ENCODE measurements at places on chromosomes 13 and 19.

GRCh38 chr19:31783592-31783991 lies 434.4 kb upstream of the TSHZ3 start:
- no peak for DNase-seq

- DNase-seq = no peak
These were observed 6.3 kb downstream of the ARGLU1 start for GRCh38 chr13:106561551-106562170.

GRCh38 chr19:44202470-44202869 lies 9.9 kb upstream of the ZNF227 start:
- DNase-seq = no peak

- DNase-seq = no peak
These were observed 692 bp downstream of the ZNF234 start for GRCh38 chr19:44142059-44142433.

DNA sequence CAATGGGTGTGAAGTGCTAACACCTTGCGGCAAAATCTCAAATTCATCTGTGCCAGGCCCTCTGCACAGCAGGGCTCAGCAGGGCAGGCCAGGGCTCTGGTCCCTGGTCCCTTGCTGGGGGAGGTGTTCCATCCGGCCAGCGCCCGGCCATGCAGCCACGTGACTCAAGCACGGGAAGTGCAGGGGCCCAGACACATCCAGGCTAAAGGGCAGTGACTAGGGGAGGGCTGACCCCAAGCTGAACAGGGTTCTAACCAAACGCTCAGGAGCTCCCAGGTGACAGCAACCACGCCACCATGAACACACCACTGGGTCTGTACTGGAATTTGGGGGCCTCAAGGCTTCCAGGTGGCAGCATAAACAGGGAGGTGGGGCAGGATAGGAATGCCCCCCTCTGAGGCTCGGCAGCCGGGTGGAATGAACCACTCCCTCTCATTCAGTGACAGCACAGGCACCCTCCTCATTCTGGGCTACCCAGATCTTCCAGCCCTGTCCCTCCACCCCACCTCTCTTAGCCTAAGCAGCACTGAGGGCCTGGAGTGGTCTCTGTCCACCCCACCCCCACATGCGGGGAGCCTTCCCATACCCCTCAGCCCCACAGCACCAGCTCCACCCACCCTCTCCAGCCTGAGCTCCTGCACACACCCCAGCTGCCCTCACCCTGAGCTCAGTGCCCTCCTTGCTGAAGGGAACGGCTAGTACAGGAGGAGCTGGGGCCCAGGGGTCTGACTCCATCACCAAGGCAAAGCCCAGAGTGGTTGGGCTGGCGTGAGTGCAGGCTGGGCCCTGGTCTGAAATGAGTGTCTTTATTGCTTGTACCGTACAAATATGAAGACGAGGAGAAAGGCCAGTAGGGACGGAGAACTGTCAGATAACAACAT lies 5.3 kb upstream of the CCNP start:
- DNase-seq = no peak

- no peak for DNase-seq
These were observed 145.7 kb downstream of the MIPEP start for GRCh38 chr13:23743278-23744076.

DNA sequence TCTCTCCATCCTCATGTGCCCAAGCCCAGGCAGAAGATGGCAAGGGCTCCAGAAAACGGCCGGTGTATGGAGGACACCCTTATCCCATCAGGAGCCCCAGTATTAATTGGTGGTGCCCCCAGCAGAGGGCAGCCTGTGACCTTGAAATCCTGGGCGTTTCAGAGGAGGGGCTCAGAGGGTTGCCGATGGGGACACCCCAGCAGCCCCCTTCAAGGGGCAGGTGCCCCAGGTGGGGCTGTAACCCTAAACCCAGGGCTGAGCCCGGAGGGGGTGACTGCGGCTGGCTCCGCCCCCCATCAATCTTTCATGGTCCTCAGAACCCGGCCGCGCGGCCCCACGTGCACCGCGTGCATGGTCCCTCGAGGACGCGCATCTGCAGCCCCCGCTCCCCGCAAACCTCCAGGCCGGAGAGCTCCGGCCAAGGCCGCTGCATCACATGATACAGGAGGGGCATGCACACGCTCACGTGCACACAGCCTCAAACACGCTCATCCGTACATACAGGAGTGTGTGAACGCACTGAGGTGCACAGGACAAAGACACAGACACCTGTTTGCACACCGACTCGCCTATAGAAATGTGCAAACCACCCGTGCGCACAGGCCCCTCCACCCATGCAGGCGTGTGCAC lies 949 bp downstream of the RAB3A start:
- DNase-seq = no peak

Measured in activated T-helper 1 cell treated with anti-CD3 and anti-CD28 coated beads, Interleukin-2, amount 50 U/mL, for 16 hours (primary cell).